Aorta (tissue), 5 donors: ENCODE measurements at places on chromosomes 16 and 17. TPM values are rescaled to one million over a fixed set of nuclear protein-coding genes. Genes with fewer than 3 reads are reported as not detected.

GRCh38 chr16:19872935-19873334, 11.7 kb downstream of the GPRC5B start:
- H3K4me3 ChIP-seq = no peak overlapping the region
- no peaks in the 10 kb centered on the region for H3K36me3 ChIP-seq
- no peak overlapping the region for H3K27ac ChIP-seq

GRCh38 chr16:81551151-81551808, 106.7 kb downstream of the CMIP start:
- no peak overlapping the region for H3K27ac ChIP-seq
- DNase-seq = peak; percentile 42
- H3K36me3 ChIP-seq = no peaks in the 10 kb centered on the region

DNA sequence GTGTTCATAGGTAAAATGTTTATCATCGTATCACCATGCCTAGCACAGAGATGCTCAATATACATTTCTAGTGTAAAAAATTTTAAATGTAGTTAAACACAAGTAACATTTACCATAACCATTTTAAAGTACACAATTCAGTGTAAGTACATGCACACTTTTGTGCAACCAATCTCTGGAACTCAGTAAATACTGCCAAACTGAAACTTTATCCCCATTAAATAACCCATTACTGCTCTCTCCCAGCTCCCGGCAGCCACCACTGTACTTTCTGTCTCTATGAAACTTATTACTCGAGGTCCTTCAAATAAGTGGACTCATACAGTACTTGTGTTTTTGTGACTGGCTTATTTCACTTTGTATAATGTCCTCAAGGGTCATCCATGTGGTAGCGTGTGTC, 29.0 kb downstream of the RMI2 start:
- no peak for DNase-seq
- H3K4me3 ChIP-seq = no peak overlapping the region
- no peak overlapping the region for H3K27ac ChIP-seq
- H3K4me1 ChIP-seq = no peaks in the 10 kb centered on the region
- no peaks in the 10 kb centered on the region for H3K36me3 ChIP-seq

DNA sequence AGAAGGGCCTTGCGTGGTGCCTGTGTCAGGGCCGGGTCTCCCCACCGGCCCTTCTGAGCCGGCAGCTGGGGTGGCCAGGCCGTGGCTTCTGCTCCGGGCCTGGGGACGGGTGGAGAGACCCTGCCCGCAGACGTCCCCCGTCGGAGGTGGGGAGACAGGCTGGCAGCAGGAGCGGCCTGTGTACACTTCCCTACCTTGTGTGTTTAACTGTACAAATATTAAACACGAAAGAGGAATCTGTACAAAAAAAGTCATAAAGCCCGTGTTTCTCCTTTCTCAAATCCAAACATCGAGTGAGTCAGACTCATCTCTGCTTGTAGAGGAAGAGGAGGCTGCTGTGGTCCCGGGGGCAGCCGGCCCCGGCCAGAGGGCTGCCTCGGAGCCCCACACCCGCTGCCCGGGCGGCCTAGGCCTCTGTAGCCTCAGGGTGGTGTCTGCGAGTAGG, 2.0 kb downstream of the CACNA1H start:
- no peaks in the 10 kb centered on the region for H3K27me3 ChIP-seq
- H3K27ac ChIP-seq = no peak overlapping the region
- no peaks in the 10 kb centered on the region for H3K4me1 ChIP-seq
- no peaks in the 10 kb centered on the region for H3K36me3 ChIP-seq
- no peak for DNase-seq

GRCh38 chr17:45940293-45940692, 45.9 kb downstream of the MAPT start:
- H3K27ac ChIP-seq = no peak overlapping the region
- H3K27me3 ChIP-seq = no peaks in the 10 kb centered on the region
- no peaks in the 10 kb centered on the region for H3K36me3 ChIP-seq
- no peak overlapping the region for H3K4me3 ChIP-seq
- no peak for DNase-seq
- H3K4me1 ChIP-seq = no peaks in the 10 kb centered on the region

Gene SLC13A2
- total RNA-seq = not detected

Gene CSF3
- total RNA-seq = 0.39 TPM

Gene MBTPS1
- total RNA-seq = 75.0 TPM

Gene EPX
- not detected for total RNA-seq
